ENCODE measurements at places on chromosomes 6 and 20.

- DNase-seq, result no peak
Observed at GRCh38 chr20:41524980-41525613, 93.1 kb downstream of the CHD6 start.

DNA sequence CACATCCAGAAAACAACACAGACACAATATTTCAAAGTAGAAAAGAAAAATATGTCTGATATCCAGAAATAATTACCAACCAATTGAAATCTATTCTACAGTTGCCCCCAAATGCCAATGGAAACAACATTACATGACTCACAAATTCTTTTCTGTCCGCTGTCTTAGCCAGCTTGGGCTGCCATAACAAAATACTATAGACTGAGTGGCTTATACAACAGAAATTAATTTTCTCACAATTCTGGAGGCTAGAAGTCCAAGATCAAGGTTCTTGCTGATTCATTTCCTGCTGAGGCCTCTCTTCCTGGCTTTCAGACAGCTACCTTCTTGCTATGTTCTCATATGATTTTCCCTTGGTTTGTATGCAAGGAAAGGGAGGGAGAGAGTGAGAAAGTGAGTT, 698.1 kb downstream of the DHX35 start:
- DNase-seq, result no peak

DNA sequence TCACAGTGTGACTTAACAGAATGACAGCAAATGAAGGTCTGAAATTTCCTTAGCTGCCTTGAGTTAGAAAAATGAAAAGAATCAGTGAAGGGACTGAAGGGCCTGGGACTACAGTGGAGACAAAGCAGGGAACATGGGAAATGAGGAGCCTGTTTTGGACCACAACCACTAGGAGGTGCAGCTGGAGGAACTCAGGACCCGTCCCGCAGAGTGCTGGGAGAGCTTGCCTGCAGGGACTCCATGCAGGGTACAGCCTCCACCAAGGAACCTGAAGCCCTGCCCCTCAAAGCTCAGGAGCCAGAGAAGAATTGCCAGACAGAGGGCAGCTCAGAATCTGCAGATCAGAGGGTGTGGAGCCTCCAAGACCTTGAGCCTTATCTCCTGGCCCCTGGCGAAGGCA, 50.7 kb downstream of the LRFN2 start:
- DNase-seq, result no peak

GRCh38 chr20:63405102-63405730, 44.1 kb upstream of the CHRNA4 start:
- no peak for DNase-seq

DNA sequence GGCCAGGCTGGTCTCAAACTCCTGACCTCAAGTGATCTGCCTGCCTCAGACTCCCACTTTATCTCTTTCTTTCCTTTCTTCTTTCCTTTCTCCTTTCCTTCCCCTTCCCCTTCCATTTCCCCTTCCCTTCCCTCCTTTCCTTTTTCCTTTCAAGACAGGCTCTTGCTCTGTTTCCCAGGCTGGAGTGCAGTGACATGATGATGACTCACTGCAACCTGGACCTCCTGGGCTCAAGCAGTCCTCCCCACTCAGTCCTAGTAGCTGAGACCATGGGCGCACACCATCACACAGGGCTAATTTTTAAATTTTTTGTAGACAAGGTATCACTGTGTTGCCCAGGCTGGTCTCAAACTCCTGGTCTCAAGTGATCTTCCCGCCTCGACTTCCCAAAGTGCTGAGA, 377.6 kb upstream of the ZFP64 start:
- no peak for DNase-seq

DNA sequence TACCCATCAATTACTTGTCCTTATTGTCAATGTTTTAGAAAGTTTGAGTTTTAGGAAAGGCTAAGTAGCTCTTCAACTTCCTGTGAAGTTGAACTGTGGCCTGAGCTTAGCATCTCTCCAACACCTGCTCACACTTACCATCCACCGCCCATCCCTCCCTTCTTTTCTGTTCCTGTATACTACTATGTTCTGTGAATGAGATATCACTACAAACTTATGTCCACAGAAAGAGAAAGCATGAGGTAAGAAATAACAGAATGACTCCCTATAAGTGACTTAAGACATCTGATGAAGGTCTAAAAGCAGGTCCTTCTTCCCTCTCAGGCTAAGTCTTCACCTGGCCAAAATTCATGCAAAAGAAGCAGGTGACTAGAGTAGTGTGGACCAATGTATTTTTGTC, 246.3 kb upstream of the PREP start:
- DNase-seq, result no peak

DNA sequence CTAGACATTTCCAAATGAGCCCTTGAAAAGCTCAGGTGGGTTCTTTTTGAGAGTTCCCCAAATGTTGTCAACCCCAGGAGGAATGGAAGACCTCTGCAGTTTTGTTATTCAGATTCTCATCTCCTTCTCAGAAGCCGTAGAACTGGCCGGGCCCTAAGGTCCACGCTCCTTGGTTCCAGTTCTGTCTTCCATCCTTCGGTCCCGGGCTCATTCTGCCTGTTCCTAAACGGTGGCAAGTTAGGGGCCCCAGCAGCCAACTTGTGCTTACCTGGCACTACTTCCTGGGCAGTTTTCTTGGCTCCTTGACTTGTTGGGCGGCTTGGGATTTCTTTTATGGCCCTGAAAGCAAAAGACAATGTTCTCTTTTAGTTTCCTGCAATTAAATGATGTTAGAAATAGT, 6.4 kb downstream of the ESR1 start:
- DNase-seq, result no peak

- no peak for DNase-seq
Observed at GRCh38 chr6:97438011-97438671, 155.1 kb upstream of the MMS22L start.

GRCh38 chr6:27157459-27158315, 89.8 kb upstream of the PRSS16 start:
- DNase-seq, result peak; percentile 66

GRCh38 chr6:106446287-106446885, 85.9 kb downstream of the CRYBG1 start:
- DNase-seq, result no peak

DNA sequence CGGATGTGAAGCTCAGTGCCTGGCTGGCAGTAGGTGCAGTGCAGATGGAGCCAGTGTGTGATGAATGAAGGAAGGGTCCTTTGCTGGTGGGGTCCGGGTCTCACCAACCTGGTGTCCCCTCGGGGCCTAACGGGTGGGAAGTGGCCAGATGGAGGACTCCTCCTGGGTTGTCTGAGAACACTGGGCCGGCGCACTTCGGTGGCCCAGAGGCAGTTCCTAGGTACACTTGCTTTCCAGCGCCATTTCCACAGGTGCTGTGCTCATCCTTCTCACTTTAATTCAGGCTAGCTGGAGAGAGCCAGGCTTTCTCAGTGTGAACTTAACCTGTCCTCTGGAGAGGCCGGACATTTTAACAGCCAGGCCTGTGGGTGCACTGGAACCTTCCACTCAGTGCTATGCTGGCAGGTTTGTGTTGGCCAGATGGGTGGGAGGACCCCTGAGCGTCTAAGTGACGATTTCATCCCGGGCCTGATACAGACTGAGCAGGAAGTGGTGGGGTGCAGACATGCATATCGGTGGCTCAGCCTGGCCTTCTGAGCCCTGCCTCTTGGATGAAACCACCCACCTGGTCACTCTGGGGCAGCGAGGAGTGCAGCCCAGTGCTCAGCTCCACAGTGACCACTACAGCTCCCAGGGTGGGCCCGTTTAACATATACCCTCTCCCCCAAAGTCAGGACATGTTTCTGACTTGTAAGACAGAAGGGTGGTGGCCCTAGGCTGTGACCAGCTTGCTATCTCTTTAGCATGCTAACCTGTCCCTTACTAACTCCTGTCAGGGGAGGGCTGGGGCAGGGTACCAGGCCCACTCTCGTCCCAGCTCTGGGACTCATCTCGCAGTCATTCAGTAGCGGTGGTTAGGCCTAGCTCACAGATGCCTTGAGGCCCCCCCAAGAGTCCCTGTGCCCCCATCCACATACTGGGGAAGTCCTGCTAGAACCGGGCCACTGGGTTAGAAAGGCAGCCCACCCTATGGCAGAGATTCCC, 8.2 kb upstream of the PYGB start:
- DNase-seq, result no peak

- no peak for DNase-seq
Observed at GRCh38 chr6:128389820-128390534, 130.4 kb downstream of the PTPRK start.

- no peak for DNase-seq
Observed at GRCh38 chr6:8082954-8083858, 19.0 kb upstream of the BLOC1S5 start.

DNA sequence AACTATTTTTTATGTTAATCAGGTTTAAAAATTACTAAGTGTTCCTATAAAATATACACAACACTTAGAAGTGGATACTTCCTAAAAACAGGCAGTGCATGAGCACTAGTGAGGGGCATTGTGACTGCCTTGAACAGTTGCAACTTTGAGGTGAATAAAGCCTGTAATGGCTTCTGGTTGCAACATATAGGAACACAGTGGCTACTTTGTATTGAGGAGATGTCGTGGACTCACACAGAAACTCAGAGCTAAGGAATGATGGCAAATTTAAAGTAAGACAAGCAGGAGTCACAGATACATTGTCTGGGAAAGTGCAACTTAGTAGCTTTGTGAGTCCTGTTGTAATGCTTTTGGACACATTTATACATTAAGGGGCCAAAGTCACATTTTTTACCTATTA, 861 bp upstream of the HLA-A start:
- no peak for DNase-seq

DNA sequence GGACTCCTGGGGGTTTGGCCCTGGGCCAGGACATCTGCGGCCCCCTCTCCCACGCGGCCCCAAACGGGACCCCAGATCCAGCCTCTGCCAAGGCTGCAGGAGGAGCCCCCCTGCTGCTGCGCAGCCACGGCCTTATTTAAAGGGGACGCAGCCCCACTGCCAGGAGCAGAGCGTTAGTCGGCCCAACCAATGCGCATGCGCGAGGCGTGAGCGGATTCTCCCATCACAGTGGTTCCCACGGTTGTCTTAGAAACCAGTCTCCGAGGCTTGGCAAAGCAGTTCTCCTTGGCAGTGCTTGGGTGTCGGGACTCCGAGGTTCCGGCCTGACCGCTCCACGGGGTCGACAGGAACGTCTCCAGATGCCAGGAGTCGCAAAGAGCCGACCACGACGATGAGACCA, 288.3 kb upstream of the ZNF337 start:
- DNase-seq, result peak; percentile 16

GRCh38 chr6:164665328-164665727, 644.1 kb downstream of the C6orf118 start:
- DNase-seq, result no peak

- DNase-seq, result no peak
Observed at GRCh38 chr6:138025528-138025978, 81.7 kb downstream of the PERP start.

DNA sequence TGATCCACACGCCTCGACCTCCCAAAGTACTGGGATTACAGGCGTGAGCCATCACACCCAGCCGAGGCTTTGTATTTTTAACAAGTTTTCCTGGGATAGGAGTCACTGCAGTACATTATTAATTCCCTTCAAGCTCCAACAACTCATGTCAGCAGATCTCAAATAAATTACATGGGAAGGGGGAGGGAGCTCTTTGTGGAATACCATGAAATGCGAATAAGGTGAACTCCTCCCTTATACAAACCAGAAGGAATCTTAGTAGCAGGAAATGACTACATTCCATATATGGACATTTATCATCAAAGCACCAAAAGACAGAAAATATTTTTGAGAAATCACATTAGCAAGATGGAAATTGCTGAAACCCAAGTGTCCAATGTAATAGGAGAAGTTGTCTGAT, 2.9 kb downstream of the GSS start:
- DNase-seq, result no peak

- DNase-seq, result no peak
Observed at GRCh38 chr6:33708516-33709204, 2.8 kb downstream of the UQCC2 start.

- no peak for DNase-seq
Observed at GRCh38 chr6:125906158-125906998, 50.2 kb upstream of the HINT3 start.

DNA sequence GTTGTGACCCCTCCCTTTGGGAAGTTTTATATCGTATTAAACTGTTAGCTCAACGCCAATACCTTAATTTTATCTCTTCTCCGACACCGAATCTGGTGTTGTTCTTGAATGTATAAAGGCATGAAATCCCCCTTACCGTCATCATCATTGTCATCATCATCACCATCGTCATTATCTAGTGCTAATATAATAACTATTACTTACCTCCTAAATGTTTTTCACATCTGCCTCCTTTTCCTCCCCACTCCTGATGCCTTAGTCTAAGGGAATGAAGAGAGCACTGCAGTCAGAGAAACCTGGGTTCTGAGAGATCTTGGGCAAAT, 677 bp upstream of the ZBTB24 start:
- DNase-seq, result no peak

DNA sequence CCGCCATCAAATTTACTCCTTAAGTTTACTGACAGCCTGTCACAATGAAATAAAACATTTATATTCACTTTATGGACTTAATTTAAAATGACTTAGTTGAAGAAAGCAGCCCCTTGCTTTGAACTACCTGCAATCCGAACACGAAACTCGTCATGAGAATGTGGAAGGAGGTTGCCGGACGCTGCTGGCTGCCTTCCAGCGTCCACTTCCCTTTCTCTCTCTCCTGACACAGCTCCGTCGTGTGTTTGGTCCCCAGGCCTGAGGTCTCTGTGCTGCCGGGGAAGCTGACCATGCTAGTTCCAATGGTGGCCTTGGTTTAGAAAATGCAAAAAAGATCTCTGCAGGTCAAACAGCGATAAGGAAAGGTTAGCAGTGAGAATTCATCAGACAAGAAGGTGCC, 519.7 kb downstream of the CDH26 start:
- DNase-seq, result no peak

GRCh38 chr6:82245376-82245775, 2.2 kb downstream of the IBTK start:
- no peak for DNase-seq

DNA sequence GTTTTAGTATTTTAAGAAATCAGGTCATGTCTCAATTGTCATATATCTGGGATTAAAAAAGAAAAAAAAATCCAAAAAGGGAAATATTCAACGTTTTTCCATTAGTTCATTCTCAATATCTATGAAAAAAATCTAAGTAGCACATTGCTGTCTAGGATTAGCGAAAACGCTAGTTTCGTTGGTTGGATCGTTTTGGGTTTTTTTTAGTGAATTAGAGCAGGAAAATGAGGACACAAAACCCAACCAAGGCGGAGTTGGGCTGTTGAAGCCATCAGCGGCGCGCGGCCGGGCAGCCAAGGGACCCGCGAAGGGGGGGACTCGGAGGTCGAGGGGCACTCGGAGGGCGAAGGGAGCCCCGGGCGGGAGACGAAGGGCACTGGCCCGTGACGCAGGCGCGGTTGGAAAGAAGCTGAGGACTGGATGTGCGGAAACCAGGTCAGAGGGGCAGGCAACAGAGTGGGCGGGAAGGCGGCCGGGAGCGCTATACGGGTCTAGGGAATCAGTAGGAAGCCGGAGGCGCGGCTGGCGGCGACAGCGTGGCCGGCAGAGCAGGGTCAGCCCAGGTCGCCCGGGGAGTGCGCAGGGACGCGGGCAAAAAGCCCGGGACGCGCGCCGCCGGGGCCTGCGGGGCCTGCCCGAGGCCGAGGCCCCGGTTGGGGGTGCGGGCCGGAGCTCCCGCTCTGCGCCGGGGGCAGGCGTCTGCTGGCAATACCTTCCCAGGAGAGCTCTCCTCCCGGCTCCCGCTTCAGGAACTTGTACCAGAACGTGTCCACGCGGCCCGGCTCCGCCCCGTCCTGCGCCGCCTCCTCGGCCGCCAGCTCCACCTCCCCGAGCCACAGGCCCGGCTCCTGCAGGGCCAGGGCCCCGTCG, 599 bp downstream of the EPM2A start:
- DNase-seq, result peak; percentile 28

Measured in activated CD4-positive, CD25-positive, alpha-beta regulatory T cell treated with anti-CD3 and anti-CD28 coated beads, Interleukin-2, amount 50 U/mL, for 16 hours (primary cell).